DMS 273 treated with DMSO at 0.1 percent for 48 hours (cell line): ENCODE measurements at places on chromosomes 5 and 9.

GRCh38 chr5:145536133-145536532, 299.0 kb downstream of the PRELID2 start:
- DNase-seq: no peak

- DNase-seq: no peak
Measured at GRCh38 chr9:136353757-136354488, 9.6 kb downstream of the DNLZ start.

DNA sequence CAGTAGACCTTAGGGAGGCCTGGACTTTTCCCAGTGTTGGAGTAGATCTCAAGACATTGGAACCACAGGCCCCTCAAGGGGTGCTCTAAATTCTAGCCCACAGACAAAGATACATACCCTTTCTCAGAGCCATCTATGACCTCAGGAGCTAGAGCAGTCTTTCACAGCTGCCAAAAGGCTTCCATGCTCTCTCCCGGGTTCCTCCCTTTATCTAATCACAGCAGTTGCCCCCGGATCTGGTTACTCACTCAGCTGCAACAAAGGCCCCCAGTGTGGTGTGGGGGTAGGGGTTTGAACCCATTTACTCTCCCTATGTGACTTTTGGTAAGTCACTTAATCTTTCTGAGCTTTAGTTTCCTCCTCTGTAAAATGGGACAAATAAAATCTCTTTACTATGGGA, 27.0 kb downstream of the POU4F3 start:
- no peak for DNase-seq

DNA sequence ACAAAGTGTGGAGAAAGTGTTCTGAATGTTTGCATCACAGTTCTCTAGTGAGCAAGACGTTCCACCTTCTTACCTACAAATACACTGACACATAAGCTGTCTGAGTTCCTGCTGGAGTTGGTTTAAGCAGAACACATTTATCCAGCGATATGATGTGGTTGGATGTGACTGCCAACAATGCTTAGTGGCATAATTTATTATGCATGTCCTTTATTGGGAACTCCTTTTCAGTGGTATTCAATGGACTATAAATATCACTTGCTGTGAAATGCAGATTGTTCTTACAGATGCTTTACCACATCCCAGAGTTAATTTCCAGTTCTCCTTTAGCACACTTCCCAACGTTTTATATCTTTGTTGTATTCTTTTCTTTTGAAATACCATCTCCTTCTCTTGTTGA, 222.2 kb downstream of the LURAP1L start:
- no peak for DNase-seq

DNA sequence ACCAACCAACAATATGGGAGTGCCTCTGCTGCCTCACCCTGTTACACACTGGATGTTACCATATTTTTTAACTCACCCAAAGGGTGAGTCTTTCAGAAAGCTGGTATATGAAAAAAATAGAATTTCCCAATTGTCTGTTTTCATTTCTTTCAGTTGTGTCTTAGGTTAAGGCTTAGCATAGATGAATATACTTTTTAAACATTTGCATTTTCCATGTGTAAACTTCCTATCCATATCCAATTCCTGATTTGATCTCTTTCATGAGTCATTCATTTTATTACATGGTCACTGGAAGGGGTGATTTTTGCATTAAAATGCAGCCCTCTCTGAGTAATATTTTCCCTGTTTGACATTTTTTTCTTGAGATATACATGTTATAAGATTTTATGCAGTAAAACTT, 406.5 kb downstream of the SEMA5A start:
- no peak for DNase-seq

GRCh38 chr9:128011071-128011817, 30.5 kb upstream of the EEIG1 start:
- no peak for DNase-seq

- no peak for DNase-seq
Measured at GRCh38 chr9:131534721-131535237, 3.7 kb upstream of the UCK1 start.
